ENCODE measurements at places on chromosomes 2 and 18. TPM values are rescaled to one million over a fixed set of nuclear protein-coding genes. Genes with fewer than 3 reads are reported as not detected.
A peak's percentile ranks its signal among the peaks of the same experiment; 100 is the strongest.

TEX44 gene
- 0.15 TPM for polyA plus RNA-seq

EIF2AK3 gene
- polyA plus RNA-seq: 22.4 TPM

OLA1 gene
- polyA plus RNA-seq: 139 TPM

GALM gene
- 26.1 TPM for polyA plus RNA-seq

USP37 gene
- 17.7 TPM for polyA plus RNA-seq

CENPA gene
- polyA plus RNA-seq: 15.8 TPM

RAD51AP2 gene
- 0.67 TPM for polyA plus RNA-seq

DNA sequence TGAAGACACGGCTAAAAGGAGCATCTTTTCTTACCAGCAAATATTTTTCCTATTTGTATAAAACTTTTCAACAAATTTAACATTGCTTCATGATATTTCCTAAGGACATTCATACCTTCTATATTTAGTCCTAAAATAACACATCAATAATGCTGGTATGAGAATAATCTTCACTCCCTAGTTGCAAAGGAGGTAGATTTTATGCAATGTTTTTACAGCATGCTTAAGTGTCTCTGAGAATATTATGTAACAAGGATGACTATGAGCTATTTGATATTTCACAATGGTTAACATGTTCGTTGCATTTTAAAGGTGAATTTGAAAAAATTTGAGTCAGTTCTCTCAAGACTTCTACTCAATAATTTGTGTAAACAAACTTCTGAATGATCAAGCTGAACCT, 506.7 kb downstream of the NUP35 start:
- no peak for DNase-seq

GRCh38 chr2:232490221-232491138, 2.8 kb upstream of the ECEL1 start:
- DNase-seq: no peak

GRCh38 chr2:159753797-159754196, 41.5 kb downstream of the MARCHF7 start:
- no peak for DNase-seq

DNA sequence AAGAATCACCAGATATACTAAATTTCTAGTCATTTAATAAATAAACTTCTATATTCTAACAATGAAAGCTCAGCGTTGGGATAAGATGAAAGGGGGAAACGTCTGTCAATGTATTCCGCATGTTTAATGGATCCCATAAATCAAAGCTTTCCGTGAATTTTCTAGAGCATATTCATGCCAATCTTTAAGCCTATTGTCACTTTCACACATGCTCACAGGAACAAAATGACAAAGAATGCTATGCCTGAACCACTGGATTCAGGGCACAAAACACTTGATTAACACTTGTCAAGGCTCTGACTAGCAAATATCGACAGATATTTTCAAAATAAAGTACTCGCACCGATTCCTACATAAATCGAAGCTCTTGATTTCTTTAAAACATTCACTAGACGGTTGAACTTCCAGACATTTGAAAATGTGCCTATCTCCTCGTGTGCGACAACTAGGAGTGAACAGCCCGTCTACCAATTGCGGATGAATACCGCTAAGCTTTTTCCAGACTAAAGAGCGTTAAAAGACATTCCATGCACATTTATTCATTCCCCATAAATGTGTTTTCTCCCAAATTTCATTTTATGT, 1.8 kb downstream of the TLK1 start:
- DNase-seq: no peak

- DNase-seq: no peak
These were observed 42.2 kb upstream of the CD28 start for GRCh38 chr2:203664029-203664755.

GRCh38 chr2:11127761-11128160, 27.5 kb upstream of the SLC66A3 start:
- DNase-seq: no peak

- no peak for DNase-seq
These were observed 220.7 kb downstream of the PHLPP1 start for GRCh38 chr18:62935994-62936393.

- DNase-seq: no peak
These were observed 141.0 kb downstream of the ARL4C start for GRCh38 chr2:234355808-234356365.

DNA sequence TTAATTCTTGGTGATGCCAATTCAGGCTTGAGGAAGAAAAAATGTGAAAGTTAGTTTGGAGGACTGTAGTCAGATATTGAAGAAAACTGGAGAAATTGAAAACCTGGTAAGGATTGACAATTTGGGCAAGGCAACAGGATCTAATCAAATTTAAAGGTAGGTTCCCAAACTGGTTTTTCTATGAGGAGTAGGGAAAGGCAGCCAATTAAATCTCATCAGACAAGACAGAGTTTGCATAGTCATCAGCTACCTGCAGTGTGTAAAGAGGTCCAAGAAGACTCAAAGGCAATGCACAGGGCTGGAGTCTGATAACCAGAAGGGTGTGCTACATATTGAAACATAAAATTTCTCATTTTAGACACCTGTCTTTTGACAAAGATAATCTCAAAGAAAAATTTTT, 16.0 kb upstream of the CAB39 start:
- DNase-seq: no peak

GRCh38 chr2:202669841-202670240, 35.1 kb downstream of the FAM117B start:
- no peak for DNase-seq

DNA sequence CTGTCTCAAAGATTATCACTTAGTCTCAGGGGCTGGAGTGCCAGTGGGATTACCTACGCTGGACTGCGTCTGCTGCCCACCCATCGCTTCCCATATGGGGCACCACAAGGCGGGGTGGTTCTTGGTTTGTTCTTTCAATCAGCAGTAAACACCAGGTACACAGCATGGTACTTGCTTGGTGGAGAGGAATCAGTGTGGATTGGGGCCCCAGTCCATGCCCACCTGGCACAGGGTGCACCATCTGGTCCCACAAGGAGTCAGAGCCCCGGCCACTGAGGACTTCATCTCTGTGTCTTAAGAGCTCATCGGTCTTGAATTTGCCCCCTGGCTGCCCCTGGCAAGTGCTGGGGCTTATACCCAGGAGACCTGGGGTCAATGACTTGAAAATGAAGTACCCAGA, 96.2 kb downstream of the GLI2 start:
- DNase-seq: no peak

DNA sequence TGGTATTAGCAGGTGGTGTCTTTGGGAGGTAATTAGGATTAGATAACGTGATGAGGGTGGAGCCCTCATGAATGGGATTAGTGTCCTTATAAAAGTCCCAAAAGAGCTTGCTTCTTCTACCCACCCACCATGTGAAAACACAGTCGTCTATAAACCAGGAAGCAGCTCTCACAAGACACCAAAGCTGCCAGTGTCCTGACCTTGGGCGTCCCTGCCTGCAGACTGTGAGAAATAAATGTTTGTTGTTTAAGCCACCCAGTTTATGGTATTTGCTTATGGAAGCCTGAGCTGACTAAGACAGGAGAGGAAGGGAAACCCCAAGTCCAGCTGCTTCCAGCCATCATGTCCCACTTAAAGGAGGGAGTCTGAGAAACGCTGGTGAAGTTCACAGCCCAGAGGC, 13.6 kb downstream of the ADI1 start:
- no peak for DNase-seq

- no peak for DNase-seq
These were observed 27.4 kb upstream of the VRK2 start for GRCh38 chr2:58019229-58019628.

DNA sequence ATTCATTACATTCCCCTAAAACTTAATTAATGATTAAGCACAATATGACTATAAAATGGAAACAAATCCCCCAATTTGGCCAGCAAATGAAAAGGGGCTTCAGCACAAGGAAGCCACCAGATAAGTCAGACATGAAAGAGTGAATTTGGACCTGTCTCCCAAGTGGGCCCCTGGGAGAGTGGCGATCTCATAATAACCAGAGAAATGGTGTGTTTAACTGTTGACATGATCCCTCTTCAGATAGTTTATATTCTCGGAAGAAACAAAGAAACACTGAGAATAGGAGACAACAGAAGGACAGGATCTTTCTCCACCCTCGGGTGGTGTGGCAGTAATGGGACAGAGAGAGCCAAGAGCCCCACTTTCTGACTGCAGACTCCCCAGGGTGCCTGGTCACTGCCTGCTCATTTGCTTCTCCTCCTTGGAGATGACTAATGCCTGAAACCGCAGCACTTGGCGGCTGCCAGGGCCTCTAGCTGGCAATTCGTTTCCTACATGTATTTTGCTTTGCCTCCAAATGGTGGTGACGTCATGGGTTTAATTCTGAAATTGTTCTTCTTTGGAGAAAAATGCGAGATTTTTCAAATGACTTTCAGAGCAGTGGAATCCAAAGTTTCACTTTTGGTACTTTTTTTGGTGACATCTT, 46.4 kb upstream of the SPP2 start:
- no peak for DNase-seq

GRCh38 chr2:235658351-235659174, 164.7 kb downstream of the AGAP1 start:
- no peak for DNase-seq

DNA sequence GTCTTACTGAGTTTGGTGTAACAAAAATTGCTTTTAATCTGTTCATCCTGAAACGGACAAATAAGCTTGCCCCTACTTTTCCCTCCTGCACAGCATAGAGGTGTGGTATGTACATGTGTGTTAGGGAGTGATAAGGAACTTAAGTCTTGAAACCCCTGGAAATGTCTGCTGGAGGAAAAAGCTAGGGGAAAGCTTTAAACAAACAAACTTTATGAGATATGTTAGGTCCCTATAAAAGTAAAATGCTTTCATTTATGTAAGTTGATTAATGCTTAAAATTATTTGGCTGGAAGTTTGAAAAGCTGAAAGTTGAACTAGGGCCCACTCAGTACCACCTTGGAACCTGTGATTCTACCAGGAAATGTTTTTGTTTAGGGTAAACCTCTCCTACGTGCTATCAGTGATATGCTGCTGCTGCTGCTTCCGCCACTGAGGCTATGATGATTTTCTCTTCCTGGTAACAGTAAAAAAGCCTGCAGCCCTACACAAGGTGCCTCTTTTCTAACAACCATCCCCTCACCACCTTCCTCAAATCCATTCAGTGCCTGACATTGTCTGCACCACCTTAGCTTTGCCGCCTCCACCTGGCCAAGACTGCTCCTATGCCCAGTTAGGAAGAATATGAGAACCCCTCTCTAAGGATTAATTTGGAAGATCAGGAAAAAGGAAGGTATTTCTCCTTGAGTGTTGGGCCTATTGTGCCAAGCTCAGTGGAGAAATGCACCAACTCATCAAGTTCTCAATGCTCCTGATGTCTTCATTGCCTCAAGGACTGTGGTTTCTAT, 2.5 kb upstream of the YES1 start:
- DNase-seq: no peak

GRCh38 chr2:156845806-156846558, 409.8 kb downstream of the GPD2 start:
- DNase-seq: no peak

- no peak for DNase-seq
These were observed 123.3 kb upstream of the DCC start for GRCh38 chr18:52216666-52217065.

- DNase-seq: no peak
These were observed 764.1 kb upstream of the NXPH2 start for GRCh38 chr2:139544186-139544851.

- no peak for DNase-seq
These were observed 7.6 kb downstream of the ITGA6 start for GRCh38 chr2:172434821-172435605.

GRCh38 chr2:231545105-231545902, 15.1 kb upstream of the NMUR1 start:
- no peak for DNase-seq

DNA sequence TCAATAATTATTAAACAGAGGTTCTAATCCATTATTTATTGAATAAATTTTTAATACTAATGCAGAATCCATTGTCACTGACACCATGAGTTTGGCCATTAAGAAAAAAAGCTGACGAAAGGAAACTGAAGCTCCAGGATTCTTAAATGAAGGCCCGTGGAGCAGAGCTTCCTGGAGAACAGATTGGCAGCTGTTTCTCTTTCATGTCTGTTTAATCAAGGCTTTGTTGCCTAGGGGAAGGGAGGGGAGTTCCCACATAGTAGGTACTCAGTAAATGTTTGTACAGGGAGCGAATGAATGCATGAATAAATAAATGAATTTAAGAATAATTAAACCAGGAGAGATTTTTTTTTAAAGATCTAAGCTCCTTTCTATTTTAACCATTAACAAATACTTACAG, 315.1 kb upstream of the KLHL29 start:
- DNase-seq: no peak

DNA sequence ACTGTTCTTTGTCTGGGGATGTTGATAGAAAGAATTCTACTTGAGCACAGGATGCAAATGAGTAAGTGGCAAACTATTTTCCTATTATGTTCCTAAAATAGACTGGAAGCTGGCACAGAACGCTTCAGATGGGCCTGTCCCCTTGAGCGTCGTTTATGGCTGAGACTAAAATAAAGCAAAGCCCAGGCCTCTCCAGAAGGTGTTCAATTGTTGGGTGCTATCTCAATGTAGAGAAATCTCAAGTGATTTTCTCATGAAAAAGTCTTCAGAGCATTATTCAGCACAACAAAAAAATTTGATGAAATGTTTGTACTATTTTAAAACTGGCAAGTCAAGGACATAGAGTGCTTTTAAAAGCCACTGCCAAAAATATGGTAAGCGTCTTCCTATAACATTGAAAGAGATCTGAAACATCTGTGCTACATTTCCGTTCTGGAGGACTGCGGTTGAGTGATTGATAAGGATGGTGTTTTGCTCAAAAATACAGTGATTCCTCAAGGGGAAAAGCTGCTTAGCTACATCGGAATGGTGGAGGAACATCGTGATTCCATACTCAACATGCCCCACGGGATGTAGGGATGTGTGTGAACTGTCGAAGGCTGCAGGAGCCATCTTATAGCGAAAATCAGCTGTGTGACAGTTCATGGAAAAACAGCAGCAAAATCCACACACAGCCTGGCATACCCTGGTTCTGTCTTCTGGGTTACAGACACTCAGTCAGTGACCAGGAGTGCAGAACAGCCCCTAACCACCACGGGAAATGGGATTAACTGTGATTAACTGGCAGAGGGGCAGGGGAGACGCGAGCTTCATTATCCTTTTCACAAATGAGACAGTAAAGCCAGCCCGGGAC, 10.4 kb upstream of the LRRFIP1 start:
- DNase-seq: peak; percentile 72

Data from right lung (tissue), 10 donors.